ENCODE measurements at places on chromosomes 13 and 19.

DNA sequence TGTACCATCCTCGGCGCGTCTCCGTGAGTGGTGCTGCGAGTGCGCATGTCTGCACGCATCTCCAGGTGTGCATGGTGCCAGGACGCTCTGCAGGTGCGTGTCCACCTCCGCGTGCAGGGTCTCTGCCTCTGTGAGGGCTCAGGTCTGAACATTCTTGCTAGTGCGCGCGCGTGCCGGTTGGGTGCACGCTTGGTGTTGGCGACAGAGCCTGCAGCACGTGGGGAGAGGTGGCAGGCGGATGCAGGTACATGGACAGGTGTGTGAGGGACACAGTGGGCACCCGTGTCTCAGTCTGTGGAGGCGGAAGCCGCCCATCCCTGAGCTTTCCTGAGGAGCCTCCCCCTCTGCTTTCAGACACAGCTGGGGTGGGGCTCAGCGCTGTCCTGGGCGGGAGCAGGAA is 4.9 kb upstream of the OR10H2 start:
- no peak for DNase-seq

GRCh38 chr13:100544866-100545683 is 43.5 kb downstream of the GGACT start:
- no peak for DNase-seq

- no peak for DNase-seq
Measured at GRCh38 chr19:45876411-45877197, 9.3 kb downstream of the IRF2BP1 start.

DNA sequence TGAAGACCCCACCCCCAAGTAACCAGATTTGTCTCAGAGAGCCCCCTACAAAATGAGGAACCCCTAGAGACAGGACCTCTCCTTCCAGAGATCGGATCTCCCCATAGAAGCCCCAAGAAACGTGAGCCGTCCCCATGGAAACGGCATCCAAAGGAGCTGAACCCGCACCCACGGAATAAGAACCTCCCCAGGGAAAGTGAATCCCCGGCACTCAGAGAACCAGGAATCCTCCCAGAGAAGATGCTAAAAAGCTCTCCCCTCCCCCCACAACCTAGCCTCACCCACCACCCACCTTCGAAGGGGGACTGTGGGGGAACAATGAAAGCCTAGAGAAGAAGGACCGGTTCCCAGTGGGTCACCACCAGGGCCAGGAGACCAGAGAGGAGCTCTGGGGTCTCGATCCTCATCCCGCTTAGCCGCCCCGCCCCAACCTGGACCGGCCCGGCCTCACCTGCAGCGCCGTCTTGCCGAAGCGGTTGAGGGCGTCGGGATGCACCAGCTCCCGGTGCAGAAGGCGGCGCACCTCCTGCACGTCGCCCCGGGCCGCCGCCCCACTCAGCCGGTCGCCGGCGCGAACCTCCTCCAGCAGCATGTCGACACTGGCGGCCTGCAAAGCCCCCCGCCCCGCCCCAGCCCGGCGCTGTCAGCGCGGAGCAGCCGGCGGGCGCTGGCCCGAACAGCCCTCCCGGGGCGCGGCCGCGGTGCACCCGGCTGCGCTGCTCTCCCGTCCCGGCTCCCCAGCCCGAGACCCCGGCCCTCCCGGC is 535 bp downstream of the CDKN2D start:
- DNase-seq = peak; percentile 57

DNA sequence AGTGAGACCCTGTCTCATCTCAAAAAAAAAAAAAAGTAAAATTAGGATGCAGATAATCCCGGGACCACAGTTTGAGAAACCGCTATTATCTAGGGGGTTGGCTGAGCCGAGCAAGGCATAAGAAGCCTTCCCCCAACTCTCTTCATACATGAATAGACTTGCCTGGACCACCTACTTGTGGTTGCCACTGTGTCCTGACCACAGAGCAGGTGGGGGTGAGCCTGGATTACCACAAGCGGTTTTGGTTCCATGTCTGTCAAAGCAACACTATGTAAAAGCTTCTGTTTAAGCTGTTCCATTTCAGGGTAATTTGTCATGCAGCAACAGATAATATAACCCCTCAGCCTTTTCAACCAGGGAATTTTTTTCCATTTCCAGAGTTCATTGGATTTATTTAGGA is 3.3 kb upstream of the NAPA start:
- DNase-seq = no peak

- no peak for DNase-seq
Measured at GRCh38 chr19:8017808-8018207, 12.4 kb upstream of the ELAVL1 start.

DNA sequence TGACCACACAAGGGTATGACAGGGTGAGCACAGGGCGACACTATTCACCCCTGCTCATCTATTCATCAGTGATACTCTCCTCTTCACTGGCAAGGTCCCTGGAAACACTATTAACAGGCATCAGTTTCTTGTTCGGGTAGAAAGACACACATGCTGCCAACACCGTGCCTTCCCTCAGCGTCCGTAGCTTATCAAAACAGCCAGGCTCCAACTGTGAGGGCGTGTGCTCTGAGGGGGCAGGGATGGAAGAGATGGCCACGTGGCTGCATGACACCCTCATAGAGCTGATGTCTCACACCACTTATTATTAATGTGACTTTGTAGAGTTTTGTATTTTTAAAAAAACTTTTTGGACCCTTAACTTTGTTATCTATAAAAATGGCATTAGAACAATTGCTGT is 160.3 kb downstream of the ITGBL1 start:
- no peak for DNase-seq

DNA sequence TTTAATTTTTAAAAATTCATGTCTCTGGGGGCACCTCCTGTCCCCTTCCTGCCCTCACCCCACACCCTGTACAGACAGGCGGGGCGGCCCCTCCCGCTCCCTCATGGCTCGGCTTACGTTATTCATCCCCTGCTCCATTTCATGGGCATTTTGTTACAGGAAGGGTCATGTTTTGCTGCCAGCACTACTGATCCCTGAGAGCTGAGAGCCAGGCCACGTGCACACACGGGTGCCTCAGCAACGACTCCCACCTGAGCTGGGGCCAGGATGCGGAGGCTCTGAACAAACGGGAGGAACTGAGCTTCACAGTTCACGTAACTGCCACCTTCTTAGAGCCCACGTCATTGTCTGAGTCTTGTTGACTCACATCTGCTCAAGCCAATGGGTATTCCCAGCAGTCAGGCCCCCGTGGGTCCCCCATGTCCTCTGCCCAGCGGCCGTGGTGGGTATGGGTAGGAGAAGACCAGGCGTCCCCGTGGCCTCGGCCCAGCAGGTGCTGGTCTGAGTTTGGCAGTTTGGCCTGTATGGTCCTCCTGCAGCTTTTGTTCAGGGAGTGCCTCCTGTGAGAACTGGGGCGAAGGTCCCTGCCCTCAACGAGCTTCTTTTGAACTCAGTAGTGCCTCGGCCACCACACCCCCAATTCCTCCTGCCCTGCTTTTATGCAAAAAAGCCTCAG is 16.4 kb upstream of the TMEM255B start:
- no peak for DNase-seq

DNA sequence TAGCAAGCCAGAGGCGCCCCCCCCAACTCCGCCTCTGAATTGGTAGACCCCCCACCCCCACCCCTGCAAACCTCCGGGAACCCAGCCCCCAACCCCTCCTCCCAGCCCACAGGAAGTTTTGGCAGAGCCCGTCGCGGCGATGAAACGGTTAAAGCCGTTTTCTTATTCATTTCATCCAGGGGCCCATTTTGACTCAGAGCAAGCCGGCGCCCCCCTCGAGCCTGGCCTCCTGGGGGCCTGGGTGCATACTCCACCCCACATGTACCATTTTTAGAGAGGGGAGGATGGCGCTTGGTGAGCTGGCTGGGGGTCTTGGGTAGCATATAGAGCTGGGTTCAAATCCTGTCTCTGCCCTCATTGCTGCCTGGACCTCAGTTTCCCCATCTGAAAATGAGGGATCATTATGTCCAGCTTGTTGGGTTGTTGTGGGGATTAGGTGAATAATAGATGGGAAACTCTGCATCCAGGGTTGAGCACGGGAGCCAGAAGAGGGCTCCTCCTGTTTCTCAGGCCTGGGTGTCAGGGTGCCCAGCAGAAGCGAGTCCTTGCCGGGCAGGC is 7.9 kb upstream of the JUNB start:
- DNase-seq = no peak

DNA sequence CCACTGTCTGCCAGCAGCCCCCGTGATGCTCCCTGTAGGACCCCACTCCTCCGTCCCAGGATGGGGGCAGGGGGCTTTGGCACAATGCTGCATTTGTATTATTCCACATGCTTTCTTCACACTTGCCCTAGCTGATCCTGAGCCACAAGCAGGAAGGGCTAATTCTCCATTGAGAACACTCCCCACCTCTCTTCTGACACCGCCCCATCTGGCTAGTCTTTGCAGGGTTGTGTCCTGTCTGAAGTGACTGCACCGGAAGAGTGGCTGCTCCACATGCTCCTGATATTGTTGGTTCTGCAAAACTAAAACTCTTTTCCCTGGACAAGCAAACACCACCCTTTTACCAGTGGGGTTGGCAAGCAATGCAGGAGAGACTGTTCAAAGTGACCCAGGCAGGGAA is 18.0 kb downstream of the ZNF574 start:
- DNase-seq = no peak

DNA sequence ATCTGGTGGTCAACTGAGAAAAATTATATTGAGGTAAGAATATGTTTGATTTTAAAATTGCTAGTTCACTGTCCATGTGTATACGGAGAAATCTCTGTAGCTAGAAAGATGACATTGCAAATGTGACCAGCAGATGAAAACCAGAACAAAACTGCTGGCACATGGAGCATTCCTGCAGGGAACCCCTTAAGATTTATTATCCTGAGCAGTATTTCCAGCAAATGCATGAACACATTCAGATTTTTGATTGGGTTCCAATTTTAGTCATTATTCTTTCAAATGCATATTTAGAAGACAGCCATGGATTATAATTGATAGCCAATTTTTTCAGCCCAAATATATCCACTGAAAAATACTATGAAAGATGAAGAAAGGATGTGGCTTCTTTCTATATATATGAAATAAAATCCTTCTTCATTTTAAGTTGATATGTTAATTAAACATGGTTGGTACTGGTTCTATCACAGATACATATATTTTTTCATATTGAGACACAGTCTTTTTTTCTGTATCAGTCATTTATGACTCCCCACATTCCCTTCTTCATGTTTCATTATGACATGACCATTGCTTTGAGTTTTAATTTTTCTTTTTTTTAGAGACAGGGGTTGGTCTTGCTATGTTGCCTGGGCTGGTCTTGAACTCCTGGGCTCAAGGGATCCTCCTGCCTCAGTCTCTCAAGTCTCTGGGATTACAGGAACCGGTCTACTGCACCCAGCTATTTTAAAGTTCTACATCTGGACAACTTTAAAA is 376.5 kb downstream of the KLF12 start:
- DNase-seq = no peak

DNA sequence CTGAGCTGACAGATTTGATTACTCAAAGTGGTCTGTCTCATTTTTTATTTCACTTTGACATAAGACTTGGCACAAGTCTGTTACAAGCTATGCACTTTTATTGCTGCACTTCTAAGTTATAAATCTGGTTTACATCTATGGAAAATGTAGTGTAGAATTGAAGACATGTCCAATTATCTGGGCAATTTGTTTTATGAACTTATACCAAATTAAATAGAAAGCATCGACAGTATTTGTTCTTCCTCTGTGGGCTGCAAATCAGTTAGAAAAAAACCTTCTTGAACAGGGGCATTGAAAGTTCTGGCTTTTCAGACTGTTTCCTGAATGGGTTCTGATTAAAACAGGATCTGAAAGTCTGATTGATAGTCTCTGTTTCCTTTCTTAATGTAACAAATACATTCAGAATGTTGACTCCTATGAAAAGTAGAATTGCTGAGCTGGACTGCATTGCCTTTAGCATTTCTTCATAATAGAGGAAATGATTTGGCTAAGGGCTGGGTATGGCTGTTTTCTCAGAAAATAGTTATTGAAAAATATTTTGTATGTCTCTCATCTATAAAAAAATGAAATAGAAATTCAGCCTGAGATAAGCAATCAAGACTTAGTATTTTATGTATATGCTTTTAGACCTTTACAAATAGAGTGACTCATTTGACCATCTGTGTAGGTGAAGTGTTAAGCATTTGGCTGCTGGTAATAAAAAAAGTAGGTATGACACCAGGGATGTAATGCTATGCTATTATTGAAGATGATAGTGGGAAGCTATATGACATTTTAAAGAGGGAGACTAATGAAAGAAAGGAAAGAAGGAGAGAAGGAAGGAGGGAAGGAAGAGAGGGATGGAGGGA is 210.9 kb upstream of the SPRY2 start:
- no peak for DNase-seq

DNA sequence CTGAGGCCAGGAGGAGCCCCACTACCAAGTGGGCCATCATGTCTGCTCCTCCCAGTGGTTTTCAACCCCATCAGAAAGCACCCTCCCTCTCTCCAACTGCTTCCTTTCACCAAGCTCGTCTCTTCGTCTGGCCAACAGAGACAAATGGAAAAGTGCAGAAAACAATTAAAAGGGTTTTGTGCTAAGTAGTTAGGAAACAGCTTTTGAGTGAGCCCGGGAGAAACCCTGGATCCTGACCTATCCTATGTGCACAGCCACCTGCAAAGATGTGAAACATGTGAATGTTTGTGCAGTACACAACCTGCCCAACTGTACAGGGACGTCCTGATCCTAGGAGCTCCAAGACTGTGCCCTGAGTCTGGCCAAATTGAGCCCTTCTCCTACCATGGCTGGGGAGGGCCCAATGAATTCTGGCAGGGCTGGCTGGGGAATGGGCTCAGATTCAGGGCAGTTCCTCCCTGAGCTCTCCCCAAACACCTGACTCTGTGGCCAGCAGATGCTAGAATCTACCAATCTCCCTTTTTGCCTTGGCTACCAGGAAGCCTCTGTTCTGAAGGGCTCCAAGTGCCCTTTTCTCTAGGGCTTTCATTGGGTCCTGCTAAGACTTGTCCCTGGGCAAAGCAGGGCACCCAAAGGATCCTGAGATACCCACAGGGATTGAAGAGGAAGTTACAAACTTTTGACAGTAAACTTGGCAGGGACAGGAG is 7.9 kb downstream of the TLE5 start:
- no peak for DNase-seq

DNA sequence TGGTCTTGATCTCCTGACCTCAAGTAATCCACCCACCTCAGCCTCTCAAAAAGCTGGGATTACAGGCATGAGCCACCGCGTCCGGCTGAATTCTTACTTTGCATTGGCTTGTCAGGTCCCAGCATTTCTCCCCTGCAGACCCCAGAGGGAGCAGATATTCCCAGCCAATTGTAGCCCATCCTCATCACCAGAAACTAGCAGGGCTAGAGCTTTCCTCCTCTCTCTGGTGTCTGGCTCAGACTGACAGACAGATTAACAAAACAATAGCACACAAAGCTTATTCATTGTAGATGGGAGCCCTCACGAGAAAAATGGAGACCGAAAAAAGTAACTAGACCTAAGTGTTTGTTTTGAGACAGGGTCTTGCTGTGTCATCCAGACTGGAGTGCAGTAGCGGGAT is 7.5 kb upstream of the MPV17L2 start:
- no peak for DNase-seq

GRCh38 chr19:16590876-16591802 is 18.9 kb upstream of the SLC35E1 start:
- DNase-seq = no peak

DNA sequence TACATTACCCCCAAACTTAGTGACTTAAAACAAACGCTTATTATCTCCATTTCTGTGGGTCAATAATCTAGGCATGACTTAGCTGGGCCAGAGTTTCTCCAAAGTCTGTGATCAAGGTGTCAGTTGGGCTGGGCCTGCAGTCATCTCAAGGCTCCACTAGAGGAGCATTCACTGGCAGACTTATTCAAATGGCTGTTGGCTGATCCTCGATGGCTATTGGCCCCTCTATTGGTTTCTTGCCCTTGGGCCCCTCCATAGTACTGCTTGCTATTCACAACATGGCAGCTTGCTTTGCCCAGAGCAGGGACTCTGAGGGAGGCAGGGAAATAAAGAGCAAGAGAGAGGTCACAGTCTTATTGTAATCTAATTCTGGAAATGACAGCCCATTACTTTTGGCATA is 57.6 kb downstream of the RCBTB2 start:
- no peak for DNase-seq
